ENCODE measurements at places on chromosomes 4 and X.
A peak's percentile ranks its signal among the peaks of the same experiment; 100 is the strongest.

DNA sequence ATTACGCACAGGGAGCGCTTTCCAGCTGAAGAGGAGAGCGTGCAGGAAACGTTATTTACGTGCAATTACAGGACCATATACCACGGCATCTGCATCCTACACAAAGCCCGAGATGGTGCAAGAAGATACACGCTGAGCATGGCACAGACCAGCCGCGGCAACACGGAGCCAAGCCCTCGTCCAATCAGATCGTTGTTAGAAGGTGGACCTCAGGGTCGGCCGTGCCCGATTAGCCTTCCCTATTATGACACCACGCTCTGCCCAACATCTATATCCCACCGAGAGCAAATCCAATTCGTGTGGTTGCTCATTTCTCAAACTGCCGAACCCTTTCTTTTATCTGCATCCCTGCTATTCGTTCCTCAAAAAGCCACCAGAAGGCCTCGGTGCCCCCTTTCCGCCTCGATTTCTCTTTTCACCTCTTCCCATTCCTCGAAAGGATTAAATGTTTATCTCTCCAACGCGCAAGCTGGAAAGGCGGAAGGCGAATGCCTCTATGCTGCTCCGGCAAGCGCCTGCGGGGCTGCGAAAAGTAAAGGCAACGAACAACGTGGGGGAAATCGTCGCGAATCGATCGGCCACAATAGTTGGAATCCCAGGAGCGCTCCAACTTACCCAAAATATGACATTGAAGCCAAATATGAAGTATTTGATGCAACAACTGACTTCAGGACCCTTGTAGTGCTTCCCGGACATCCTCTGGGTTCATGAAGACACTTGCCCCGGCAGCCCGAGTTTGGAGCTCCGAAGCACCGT lies 702 bp downstream of the TSPAN5 start:
- DNase-seq, result peak; percentile 90

DNA sequence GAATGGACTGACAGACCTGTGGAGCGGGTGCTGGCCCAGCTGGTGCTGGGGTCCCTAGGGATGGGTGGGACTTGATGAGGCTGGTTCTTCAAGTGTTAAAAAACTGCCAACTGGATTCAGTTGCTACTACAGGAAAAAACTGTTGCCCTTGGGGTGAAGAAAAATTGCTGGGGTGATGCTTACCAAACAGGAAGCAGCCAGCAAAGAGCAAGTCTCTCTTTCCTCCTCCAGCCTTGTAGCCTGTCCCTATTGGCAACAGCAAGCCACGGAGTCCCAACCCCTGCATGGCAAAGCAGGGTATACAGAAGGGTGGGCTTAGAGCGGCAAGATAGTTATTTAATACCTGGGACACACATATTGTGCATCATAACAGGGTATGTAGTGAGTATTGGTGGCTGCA lies 60.1 kb upstream of the ATP8A1 start:
- DNase-seq, result no peak

GRCh38 chr4:123699880-123700771 lies 303.5 kb downstream of the SPRY1 start:
- peak; percentile 78 for DNase-seq

DNA sequence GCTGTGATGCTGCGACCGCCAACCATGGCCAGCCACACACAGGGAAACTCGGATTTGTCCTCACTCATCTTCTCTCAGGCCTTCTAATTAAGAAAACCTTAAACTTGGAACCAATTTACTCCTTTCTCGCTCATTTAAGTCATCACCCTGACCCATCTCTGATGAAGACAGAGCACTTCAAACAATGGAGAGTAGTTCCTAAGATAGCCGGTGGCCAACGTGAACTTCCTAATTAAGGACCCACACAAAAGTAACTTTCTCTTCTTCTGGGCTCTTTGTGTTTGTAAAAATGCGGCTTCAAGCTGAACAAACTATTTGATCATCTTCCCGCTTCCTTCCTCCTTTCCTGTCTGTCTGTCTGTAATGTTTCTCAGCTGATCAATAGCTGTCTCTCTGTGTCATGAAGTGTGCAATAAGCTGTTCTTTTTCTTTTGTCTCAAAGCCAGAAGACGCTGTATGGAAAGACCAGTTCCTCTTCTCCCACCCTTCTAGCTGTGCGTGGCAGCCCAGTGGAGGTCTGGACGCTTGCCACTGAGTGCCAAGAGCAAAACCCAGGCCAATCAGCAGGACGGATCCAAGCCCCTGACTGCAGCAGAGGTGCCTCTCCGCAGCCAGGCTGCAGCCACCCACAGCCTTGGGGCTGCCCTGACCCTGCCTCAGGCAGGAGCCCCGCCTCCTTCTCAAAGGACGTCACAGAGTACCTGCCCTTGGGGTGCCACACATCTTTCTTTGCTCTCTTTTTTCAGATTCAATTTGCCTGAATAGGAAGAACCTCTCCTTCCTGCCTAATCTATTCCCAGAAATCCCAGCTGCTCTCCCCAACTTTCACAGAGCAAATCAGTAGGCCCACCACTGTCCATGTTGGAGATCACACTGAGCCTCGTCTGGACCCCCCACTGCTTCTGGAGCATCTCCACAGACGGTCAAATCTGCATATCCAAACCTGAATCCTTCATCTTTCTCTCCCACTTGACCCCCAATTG lies 59.3 kb downstream of the MAML3 start:
- no peak for DNase-seq

Data from ELR (cell line).